GM23248 (cell line): ENCODE measurements at places on chromosomes 13 and 19.

GRCh38 chr13:98582947-98583346 is 6.0 kb upstream of the STK24 start:
- DNase-seq: no peak

GRCh38 chr19:19647037-19647835 is 3.8 kb upstream of the GMIP start:
- no peak for DNase-seq

DNA sequence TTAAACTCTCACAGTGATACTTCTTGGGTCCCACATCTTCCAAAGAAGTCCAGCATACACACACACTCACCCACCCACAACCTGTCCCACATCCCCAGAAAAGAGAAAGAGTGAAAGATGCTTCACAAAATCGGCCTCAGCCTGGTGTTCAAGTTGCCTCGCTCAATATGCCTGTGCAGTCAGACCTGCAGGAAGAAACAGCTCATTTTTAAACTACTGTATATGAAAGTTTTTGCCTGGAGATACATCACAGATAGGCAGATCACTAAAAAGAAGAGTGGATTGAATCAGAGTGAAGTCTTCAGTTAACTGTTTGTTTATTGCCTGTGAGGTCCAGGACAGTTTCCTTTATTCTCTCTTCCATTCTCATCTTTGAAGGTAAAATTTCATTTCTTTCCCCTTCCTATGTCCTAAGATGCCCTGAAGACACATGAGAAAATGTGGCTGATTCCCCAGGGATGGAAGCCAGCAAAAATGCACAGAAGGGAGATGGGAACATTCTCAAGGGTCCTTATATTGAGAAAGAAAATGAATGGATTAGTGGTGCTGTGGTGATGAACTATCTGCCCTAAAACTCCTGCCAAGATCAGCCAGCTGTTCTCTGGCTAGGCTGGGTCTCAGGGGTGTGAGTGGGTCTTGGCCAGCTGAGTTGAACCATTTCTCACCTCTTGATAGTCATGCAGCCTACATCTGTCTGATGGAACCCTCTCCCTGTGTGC is 259.0 kb downstream of the ITGBL1 start:
- no peak for DNase-seq

DNA sequence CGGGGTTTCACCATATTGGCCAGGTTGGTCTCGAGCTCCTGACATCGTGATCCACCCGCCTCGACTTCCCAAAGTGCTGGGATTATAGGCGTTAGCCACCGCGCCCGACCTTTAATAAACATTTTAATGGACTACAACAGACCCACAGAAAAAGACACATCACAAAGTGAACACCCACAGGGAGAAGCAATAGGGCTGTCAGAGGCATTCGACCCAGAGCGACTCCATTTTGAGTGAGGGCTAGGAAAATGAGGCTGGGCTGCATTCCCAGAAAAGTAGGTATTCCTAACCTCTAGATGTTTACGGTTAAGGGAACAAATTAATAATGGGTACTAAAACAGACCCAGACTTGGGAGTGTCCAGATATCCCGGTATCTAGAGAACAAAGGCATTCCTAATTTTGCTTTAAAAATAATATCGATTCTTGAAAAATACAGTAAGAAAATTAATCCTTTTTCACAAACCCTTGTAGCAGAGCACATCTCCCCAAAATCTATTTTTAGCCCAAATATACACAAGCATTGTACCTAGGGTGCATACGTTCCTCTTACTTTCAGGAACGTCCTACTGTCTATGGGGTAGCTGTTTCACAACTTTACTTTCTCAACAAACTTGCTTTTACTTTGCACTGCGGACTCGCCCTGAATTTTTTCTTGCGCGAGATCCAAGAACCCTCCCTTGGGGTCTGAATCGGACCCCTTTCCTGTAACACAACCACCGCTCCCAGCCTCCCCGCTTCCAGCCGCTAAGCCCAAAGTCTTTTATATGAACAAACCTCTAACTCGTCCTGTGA is 811 bp upstream of the ZNF8 start:
- DNase-seq: peak; percentile 19

GRCh38 chr13:33910255-33910654 is 92.3 kb downstream of the RFC3 start:
- DNase-seq: no peak
